Eye (tissue), 1 donor: ENCODE measurements at places on chromosomes 6 and 20.

GRCh38 chr6:170063431-170063830 lies 227.4 kb downstream of the DLL1 start:
- DNase-seq = peak; percentile 50

- DNase-seq = no peak
Measured at GRCh38 chr6:168167431-168168315, 88.7 kb upstream of the FRMD1 start.

DNA sequence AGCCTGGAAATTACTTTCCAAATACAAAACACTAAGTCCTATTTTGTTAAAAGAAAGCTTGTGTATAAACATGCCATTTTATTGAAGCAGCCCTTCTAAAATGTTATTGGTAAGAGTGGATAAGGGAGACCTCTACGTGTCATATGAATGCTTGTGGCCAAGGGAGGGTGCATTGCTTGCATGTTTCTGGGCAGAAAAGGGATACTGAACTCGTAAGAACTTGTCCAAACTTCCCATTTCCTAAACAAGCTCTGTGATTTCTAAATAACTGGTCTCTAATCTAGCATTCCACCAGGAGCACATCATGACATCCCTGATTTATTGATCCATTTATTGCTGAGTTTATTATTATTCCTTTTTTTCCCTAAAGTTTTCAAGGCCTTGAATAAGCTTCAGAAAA lies 474.1 kb downstream of the CD109 start:
- DNase-seq = no peak

DNA sequence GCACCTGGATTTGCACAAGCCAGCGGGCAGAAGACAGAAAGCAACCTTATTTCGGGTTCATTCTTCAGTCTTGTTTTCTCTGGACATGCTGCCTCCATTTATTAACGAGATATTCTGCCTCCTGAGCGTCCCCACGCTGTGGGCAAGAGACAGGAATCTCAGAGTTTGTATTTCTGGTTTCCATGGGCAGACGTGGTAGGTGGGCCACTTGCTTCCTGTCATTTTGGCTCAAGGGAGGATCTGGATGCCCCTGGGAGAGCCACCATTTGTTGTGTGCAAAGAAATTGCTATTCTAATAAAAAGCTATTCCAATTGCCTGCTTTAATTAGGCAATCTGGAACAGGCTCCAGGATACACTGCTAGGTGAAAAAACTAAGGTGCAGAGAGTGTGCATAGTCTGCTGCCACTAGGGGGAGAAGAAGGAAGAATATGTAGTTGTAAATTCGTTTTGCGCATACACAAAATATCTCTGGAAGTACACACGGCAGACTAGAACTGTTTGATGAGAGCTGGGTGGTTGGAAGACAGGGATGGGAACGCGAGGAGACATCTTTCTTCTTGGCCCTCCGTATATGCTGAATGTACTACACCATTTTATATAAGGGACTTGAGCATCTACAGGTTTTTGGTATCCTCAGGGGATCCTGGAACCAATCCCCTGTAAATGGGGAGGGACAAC lies 30.1 kb upstream of the SLC16A10 start:
- DNase-seq = peak; percentile 54

DNA sequence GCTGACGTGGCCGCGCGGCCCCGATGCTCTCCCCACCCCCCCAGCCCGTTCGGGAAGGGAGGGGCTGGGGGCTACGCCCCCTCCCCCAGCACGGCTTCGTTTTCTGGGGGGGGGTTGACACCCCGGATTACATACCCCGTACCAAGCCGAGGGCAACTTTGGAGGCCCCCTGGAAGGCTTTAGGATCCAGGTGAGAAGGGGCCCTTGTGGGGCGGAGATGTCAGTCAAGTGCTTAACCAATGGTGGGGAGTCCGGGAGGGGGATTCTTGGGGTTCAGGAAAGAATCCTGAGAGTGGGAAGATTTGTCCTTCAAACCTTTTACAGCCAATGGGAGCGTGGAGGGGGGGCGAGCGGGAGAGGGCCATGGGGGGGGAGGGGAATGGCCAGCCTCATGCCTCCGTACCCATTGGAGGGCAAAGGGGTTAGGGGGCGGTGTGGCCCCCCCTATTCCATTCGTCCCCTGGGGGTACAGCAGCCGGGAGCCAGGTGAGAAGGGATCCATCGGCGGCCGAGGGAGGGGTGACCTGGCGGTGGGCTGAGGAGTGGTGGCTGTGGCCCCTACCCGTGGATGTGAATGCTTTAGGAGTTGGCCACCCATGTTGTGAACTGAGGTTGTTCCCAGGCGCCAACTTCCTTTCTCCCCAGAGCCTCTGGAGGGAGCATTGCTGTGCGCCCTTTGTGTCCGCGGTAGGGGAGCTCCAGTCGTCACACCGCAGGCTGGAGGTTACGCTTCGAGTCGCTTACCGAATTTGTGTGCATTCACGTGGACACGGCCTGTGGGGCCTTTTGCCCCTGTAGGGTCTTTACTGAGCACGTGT lies 682 bp downstream of the BRD2 start:
- DNase-seq = peak; percentile 92

- DNase-seq = no peak
Measured at GRCh38 chr20:13397300-13397724, 176.2 kb downstream of the ISM1 start.

DNA sequence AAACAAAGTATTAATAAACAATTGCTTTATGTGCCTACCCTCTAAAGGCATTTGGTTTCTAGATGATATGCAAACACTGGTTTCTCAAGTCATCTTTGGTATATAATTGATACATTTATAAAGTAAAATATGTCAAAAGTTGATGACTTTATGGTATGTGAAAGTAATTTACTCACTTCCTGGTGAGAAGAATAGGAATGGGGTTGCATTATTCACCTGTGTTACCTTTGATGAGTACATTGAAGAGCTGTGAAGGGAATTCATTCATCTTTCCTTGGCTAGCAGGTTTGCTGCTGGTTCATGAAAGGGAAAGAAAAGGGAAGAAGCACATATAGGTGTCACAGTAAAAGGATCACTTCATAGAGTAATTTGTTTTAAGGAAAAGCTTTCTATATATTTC lies 20.4 kb downstream of the RNF217 start:
- no peak for DNase-seq

GRCh38 chr6:68544450-68544849 lies 90.6 kb upstream of the ADGRB3 start:
- DNase-seq = no peak

GRCh38 chr6:81900616-81901015 lies 148.1 kb upstream of the TENT5A start:
- DNase-seq = no peak

DNA sequence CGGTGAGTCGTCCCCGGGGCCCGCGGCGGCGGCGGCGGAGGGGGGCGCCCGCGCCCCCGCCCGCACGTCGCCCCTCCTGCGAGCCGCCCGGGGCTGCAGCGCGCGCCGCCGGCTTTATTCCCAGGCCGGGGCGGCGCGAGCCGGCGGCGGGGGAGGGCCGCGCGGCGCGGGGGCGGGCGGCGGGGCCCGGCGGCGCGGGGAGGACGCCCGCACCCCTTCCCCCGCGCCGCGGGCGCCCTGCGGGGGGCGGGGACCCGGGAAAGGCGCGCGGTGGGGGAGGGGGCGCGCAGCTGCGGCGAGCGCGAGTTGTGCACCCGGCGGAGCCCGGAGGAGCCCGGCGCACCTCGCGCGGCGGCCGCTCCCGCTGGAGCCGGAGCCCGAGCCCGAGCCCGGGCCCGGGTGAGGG lies 646 bp downstream of the HMGA1 start:
- DNase-seq = peak; percentile 64

GRCh38 chr6:144294016-144294415 lies 8.9 kb downstream of the UTRN start:
- no peak for DNase-seq
